GM18507 (cell line): ENCODE measurements at places on chromosomes 1 and 21.

DNA sequence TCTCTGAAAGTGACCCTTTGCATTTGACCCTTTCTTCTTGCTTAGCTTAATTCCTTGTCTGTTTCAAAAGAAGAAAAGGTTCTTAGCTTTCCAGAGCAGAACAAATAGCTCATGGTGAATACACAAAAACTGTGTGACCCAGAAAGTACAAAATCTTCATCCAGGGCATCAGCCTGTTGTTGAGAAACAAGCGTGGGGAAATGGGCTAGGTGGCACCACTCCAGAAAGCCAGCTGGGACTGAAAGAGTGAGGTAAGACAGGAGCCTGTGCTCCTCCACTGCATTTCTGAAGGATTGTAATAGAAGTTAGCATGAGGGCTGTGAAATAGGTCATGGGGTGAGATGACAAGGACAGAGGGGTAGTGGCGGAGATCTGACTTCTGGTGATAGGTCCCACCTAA, 45.8 kb downstream of the CYP2J2 start:
- no peak for DNase-seq

DNA sequence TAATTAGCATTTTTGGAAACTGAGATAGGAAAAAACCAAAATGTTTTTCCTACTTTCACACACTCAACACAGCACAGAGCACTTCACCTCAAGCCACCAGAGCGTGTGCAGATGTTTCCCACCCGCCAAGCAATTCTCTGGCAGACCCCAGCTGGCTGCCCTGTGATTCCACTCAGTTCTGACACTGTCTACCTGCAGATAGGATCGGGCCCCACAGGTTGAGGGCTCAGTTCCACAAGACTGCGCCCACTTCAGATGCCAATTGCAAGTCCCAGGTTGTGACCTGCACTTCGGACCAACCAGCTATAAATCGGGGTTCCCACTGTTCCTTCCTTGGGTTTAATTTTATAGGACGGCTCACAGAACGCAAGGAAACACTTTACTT, 9.9 kb downstream of the KIAA1614 start:
- no peak for DNase-seq

- DNase-seq, result no peak
These were observed 251.0 kb downstream of the PTPRU start for GRCh38 chr1:29487291-29487690.

GRCh38 chr1:205422993-205423642, 1.3 kb upstream of the LEMD1 start:
- DNase-seq, result no peak

- DNase-seq, result no peak
These were observed 1.2 kb downstream of the UBR4 start for GRCh38 chr1:19208710-19209438.

DNA sequence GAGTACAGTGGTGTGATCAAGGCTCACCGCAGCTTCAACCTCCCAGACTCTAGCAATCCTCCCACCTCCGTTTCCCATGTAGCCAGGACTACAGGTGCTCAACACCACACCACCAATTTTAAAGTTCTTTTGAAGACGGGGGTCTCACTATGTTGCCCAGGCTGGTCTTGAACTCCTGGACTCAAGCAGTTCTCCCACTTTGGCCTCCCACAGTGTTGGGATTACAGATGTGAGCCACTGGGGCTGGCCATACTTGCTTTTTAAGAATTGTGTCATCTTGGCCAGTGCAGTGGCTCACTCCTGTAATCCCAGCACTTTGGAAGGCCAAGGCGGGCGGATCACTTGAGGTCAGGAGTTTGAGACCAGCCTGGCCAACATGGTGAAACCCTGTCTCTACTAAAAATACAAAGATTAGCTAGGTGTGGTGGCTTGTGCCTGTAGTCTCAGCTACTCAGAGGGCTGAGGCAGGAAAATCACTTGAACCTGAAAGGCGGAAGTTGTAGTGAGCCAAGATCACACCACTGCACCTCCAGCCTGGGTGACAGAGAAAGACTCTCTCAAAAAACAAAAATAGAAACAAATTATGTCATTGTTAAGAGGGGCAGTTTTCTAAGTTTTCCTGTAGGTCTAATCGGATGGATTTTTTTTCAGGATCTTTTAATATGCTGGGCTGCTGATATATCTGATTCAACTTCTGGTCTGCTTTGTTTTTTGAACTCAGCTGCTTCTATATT, 18.7 kb downstream of the AK4 start:
- DNase-seq, result no peak

DNA sequence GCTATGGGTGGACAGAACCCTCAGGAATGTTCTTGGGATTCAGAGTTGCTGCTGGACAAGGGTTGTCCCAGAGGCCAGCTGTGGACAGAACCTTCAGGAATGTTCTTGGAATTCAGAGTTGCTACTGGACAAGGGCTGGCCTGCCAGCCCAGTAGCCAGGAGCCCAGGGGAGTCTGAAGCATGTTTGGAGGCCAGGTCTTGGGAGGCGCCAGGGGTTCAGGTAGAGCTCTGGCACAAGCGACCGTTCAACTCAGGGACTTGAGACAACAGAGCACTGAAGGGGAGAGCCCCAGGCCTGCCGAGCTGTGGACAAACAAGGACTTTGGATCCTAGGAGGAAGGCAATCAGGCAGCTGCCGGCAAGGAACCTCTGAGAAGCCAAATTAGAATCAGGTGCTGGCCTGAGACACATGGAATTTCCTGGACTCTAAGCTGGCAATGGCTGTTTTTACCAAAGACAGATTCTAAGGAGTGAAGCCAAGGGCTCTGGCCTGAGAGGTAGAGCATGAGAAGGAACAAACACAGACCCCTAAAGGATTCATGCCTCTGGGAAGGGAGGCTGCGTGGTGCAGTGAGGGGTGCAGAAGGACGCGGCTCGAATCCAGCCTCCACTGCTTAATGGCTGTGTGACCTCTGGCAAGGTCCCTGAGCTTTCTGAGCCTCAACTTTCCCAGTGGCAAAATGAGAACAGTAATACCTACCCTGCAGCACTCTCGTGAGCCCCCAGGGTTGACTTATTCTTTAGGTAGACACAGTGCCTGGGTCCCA, 13.4 kb downstream of the PLA2G5 start:
- DNase-seq, result no peak

- DNase-seq, result no peak
These were observed 51.2 kb downstream of the RNF2 start for GRCh38 chr1:185096531-185096930.

- DNase-seq, result no peak
These were observed 191.8 kb downstream of the TOMM20 start for GRCh38 chr1:234936612-234937389.

GRCh38 chr1:210098356-210098755, 134.2 kb upstream of the SERTAD4 start:
- DNase-seq, result no peak

DNA sequence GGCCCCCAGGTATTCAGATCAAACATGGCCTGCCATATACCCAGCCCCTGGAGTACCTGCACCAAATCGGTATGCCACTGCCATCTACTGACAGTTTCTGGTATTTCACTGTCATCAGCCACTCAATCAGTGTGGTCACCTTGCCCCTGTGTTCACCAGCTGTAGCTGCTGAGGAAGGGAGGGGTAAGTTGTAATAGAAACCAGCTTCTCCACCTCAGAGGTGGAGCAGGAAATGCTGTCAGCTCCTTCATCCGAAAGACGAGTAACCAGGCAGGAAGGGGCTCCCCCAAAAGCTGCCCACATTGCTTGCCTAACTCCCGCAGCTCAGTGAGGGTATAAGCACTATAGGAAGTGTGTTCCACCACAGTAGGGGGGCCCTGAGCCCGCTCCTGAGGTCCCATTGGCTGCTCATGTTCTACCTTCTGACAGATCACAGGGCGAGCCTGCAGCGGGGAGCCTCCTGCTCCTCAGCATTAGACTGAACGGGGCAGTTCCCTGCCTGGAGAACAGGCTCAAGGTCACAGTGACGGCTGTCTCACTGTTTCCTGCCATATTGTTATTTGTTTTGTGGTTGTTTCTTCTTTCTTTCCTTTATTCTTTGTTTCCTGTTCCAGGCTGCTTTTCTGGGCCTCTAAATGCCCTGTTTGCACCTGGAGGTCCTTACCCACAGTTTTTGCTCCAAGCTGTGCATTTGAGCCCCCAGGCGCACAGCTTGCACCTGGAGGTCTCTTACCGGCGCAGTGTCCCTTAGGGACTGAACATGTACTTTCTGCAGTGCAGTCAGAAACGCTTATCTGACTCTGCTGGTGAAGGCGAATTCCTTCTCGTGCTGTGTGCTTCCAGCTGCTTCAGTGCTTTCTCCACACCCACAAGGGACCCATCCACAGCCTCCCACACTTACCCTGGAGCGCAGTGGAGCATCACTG, 1638.3 kb downstream of the MRPL39 start:
- DNase-seq, result no peak

DNA sequence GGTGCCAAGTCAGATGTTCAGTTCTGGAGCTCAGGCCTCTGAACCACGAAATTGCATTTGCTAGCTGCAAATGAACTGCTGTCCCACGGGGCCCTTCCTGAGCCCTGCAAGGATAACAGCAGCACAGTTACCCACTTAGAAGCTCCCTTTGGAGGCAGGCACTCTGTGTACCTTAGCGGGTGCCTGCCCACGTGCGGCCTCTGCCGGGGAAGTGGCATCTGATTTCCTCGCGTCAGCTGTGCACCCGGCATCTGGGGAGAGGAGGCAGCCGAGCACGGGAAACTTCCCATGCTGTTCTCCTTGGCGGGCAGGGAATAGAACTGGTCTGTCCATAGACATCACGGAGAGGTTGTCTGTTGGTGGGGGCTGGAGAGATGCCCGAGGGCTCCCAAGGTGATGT, 148.0 kb upstream of the C1orf174 start:
- no peak for DNase-seq
